ENCODE measurements at places on chromosomes 1 and 21. TPM values are rescaled to one million over a fixed set of nuclear protein-coding genes. Genes with fewer than 3 reads are reported as not detected.

GRCh38 chr1:236066828-236067386 lies 2.0 kb upstream of the NID1 start:
- H3K4me3 ChIP-seq: no peak overlapping the region
- DNase-seq: no peak
- H3K4me1 ChIP-seq: peaks cover 13% of the 10 kb centered on the region
- no peak overlapping the region for H3K27ac ChIP-seq

DNA sequence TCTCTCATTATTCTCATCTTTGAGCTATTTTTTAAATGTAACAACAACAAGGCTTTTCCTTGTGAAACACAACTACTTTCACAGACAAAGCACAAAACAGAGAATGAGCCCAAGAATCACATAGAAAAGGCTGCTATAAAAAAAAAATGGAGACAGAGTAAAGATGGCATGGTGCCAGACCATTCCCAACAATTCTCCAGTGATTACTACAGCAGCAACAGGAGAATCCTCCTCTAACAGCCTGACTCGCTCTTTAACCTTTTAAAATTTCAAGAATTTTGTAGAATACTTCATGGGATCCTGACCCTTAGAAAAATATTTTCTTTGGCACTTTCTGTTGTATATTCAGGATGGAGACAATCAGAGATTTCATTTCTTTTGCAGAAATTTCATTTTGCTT lies 3.8 kb upstream of the BCAS2 start:
- DNase-seq: no peak
- H3K27ac ChIP-seq: peak overlapping the region; percentile 53
- no peak overlapping the region for H3K4me3 ChIP-seq
- H3K4me1 ChIP-seq: peaks cover 27% of the 10 kb centered on the region
- no peaks in the 10 kb centered on the region for H3K36me3 ChIP-seq

GRCh38 chr1:66752000-66752592 lies at the start of gene DYNLT5:
Gene DYNLT5 (plus strand): TSS chr1:66752459. CDS start chr1:66754659, 2,200 bp downstream.
- H3K4me3 ChIP-seq: peak within 1 kb of the TSS; percentile 77
- peaks cover 13% of the 10 kb centered on the region for H3K4me1 ChIP-seq
- no peak within 1 kb of the TSS for H3K27ac ChIP-seq
- H3K27me3 ChIP-seq: peaks cover 64% of the 10 kb centered on the region
- peak; percentile 46 for DNase-seq
- no peaks in the 10 kb centered on the region for H3K36me3 ChIP-seq

DNA sequence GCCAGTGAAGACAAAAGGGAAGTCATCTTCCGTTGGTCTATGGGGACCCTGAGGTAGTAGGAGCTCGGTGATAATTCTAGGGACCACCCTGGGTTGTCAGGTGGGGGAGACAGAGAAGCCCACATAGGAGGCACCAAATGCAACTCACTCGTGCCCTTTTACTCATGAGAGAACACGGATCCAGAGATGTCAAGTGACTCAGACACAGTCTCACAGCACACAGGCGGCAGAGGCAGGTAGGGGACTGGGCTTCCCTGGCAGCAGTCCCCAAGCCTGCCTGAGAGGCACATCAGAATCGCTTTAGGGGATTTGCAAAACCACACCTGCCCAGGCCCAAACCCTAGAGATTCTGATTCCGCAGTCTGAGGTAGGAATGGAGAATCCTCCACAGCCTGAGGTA lies 31.3 kb upstream of the RUNX3 start:
- no peak overlapping the region for H3K4me3 ChIP-seq
- H3K36me3 ChIP-seq: no peaks in the 10 kb centered on the region
- H3K27me3 ChIP-seq: peaks cover 6% of the 10 kb centered on the region
- no peak for DNase-seq

DNA sequence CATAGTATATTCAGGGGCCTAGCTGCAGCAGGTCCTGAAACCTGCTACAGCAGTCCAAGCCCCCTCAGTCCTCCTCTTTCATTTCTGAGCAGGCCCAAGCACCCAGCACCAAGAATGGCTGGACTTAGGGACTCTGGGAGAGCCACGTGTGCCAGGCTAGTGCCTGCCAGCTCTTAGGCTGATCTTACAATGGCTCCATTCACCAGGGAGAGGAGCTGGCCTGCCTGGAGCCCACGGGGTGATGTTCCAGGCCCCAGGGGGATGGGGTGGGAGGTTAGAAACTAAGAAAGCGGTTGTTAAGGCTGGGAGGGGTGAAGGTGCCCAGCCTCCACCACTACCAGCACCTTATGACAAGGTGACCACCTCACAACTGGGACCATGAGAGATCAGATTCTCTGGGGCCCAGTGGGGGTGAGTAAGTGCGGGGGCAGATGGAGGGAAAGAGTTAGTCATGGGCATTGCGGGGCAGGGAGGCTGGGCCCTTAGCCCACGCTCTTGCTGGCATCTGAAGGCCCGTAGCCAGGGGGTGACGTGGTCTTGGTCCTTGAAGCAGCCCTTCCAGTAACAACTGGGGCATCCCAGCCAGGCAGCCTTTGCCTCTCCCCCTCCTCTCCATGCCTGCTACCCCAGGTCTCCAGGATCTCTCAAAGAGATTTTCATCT lies 30.3 kb upstream of the CLIC4 start:
- H3K36me3 ChIP-seq: no peaks in the 10 kb centered on the region
- H3K4me1 ChIP-seq: no peaks in the 10 kb centered on the region
- H3K27me3 ChIP-seq: no peaks in the 10 kb centered on the region

Gene GPR89A
- 31.5 TPM for total RNA-seq

Gene RORC
- total RNA-seq: not detected

- H3K4me1 ChIP-seq: peaks cover 19% of the 10 kb centered on the region
- H3K4me3 ChIP-seq: no peak overlapping the region
- H3K27me3 ChIP-seq: peaks cover 37% of the 10 kb centered on the region
Measured at GRCh38 chr1:7539769-7540175, 231.3 kb upstream of the VAMP3 start.

DNA sequence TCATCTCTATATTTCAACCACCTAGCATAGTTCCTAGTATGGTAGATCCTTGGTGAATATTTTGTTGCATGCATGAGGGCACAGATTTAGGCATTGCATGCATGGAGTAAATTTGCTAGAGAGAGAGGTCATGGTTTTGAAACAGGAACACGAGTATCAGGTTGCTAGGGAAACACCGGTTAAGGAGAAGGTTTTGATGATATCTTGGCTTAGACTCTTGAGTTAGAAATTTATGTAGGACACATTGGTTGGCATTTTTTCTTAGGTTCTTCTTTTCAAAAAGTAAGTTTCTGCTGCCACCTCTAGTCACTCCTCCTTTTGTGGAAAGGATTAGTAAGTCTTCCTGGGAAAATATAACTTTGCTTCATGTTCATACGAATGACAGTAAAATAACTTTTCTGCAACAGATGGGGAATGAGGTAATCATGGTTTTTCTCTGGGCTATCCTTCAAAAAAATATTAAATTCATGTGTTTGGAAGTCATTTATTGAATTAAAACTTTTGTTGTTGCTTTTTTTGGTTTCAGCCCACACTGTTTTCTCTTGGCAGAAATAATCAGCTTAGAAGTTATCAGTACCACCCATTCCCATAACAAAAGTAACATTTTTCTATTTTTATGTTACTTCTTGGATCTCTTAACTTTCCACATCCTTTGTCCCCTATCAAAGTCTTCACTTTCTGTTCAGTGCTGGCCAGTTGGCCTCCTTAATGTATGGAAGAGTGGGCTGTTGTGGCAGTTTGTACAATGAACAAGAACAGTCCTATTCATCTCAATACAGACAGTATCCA lies 97.3 kb downstream of the PLA2G4A start:
- H3K27ac ChIP-seq: peak overlapping the region; percentile 10
- H3K4me3 ChIP-seq: no peak overlapping the region
- no peaks in the 10 kb centered on the region for H3K27me3 ChIP-seq
- DNase-seq: no peak
- H3K4me1 ChIP-seq: peaks cover 34% of the 10 kb centered on the region

Gene DYRK3
- 4.6 TPM for total RNA-seq

GRCh38 chr21:45146801-45147200 lies 72.4 kb downstream of the ADARB1 start:
- DNase-seq: peak; percentile 13
- H3K36me3 ChIP-seq: peaks cover 6% of the 10 kb centered on the region
- H3K27me3 ChIP-seq: no peaks in the 10 kb centered on the region
- no peak overlapping the region for H3K4me3 ChIP-seq

- H3K27me3 ChIP-seq: no peaks in the 10 kb centered on the region
- H3K4me1 ChIP-seq: peaks cover 28% of the 10 kb centered on the region
- DNase-seq: no peak
Measured at GRCh38 chr21:39181205-39181818, 1.9 kb downstream of the PSMG1 start.

Gene OR10J5
- not detected for total RNA-seq

Gene OR2M3
- not detected for total RNA-seq

DNA sequence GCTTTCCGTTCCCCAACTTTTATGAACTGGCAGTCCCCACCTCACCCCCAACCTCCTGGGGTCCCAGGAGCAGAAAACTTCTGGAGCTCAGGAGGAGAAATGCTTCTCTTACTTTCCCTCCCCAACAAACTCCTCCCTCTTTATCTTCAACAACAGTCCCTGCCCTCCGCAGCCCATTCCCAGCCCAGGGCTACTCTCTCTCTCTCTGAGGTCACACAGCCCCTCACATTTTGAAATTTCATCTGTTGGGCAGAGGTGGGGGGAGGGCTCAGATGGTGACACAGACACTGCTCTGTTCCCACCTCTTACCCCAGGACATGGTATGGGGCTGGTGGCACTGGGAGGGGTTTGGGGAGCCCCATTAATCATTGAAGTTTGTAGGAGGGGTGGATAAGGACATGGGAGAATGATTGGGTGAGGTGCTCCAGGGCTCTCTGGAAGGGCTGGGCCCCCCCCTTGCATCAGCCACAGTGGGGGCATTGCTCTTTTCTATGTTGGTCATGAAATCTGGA lies 6.0 kb downstream of the PIK3CD start:
- no peaks in the 10 kb centered on the region for H3K36me3 ChIP-seq
- H3K4me3 ChIP-seq: no peak overlapping the region
- peaks cover 37% of the 10 kb centered on the region for H3K27me3 ChIP-seq
- no peak overlapping the region for H3K27ac ChIP-seq
- DNase-seq: no peak

- no peak overlapping the region for H3K4me3 ChIP-seq
- no peak for DNase-seq
- H3K4me1 ChIP-seq: peaks cover 3% of the 10 kb centered on the region
Measured at GRCh38 chr1:111559736-111560279, 56.4 kb upstream of the ADORA3 start.

DNA sequence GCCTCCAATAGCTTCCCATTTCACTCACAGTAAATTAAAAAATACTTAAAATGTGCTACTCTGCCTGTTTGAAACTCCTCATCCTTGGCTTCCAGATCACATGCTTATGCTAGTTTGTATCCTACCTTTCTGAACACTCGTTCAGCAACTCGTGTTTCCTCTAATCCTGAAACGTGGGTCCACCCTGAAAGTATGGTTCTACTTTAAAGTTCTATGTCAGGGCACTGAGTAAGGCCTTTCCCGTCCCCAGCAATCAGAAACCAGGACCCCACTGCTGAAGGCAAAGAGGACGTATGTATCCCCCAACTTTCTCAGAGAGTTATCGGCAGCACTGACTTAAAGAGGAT lies 419 bp upstream of the TSEN15 start:
- peaks cover 11% of the 10 kb centered on the region for H3K36me3 ChIP-seq
- peaks cover 32% of the 10 kb centered on the region for H3K4me1 ChIP-seq
- H3K27ac ChIP-seq: peak overlapping the region; percentile 98
- peak overlapping the region; percentile 99 for H3K4me3 ChIP-seq
- H3K27me3 ChIP-seq: peaks cover 1% of the 10 kb centered on the region

DNA sequence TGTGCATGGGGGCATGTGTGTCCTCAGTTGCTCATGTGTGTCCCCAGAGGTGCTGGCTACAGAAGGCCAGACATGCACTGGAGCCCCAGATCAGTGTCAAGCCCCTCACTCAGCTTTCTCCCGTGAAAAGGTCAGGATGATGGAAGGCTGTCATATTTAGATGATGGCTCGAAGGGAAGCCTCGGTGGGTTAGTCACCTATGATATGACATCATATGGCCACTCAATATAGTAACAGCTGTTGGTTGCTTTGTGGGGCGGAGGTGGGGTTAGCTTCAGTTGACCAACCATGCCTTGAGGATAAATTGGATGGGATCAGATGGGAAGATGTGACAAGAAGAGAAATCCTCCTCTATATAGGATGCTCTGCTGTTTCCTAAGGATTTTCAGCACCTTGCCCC lies 43.5 kb upstream of the ATF3 start:
- no peaks in the 10 kb centered on the region for H3K27me3 ChIP-seq
- H3K27ac ChIP-seq: no peak overlapping the region
- H3K4me1 ChIP-seq: peaks cover 22% of the 10 kb centered on the region
- H3K36me3 ChIP-seq: no peaks in the 10 kb centered on the region
- no peak overlapping the region for H3K4me3 ChIP-seq

- no peak overlapping the region for H3K4me3 ChIP-seq
- H3K36me3 ChIP-seq: no peaks in the 10 kb centered on the region
- H3K4me1 ChIP-seq: peaks cover 8% of the 10 kb centered on the region
- H3K27me3 ChIP-seq: peaks cover 3% of the 10 kb centered on the region
- no peak for DNase-seq
Measured at GRCh38 chr1:239739919-239740318, 351.8 kb upstream of the FMN2 start.

Gene KRTAP21-1
- total RNA-seq: not detected

Gene COX20
- total RNA-seq: 29.3 TPM

DNA sequence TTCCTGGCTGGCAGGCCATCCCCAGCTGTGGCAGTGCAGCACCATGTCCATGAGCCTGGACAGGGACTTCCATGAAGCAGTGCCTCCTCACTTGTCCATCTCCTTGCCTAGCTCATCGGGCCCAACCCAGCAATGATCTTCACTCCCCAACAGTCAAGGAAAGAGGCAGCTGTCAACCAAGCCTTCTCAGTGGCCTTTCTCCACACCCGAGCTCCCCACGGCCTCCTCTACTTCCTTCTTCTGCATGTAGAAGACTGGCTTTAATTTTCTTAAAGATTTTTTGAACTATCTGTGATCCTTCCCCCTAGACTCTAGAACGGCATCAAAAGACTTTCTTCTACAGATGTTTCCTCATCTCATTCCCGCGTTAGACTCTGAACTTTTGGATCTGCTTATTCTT lies 65.5 kb upstream of the COA6 start:
- H3K4me3 ChIP-seq: no peak overlapping the region
- H3K36me3 ChIP-seq: no peaks in the 10 kb centered on the region

DNA sequence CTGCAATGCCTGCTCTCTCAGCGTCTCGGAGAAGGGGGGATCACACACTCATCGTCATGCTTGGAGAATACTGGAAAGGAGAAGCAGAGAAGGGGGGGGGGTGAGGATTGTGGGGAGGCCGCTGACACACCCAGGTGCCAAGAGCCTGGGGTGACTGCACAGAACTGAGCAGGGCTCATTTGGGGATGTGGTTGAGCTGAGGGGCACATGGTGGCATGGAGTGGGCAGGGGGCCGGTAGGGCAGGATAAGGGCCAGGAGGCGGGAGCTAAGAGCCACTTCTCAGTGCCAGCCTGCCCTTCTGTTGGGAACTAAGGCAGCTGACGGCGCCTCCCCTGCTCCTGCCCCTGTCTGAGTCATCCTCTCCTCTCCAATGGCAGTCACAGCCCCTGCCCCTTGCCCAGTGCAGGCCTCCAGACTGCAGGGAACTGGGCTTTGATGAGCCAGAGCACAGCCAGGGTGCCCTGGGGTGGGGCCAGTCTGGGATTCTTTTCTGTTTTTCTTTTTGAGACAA lies 27.2 kb downstream of the MRPL37 start:
- no peaks in the 10 kb centered on the region for H3K27me3 ChIP-seq
- no peak for DNase-seq
- no peak overlapping the region for H3K27ac ChIP-seq
- H3K4me1 ChIP-seq: peaks cover 9% of the 10 kb centered on the region

Gene SLFNL1
- total RNA-seq: 1.2 TPM

- H3K4me3 ChIP-seq: no peak overlapping the region
- peak; percentile 49 for DNase-seq
- no peaks in the 10 kb centered on the region for H3K36me3 ChIP-seq
- no peaks in the 10 kb centered on the region for H3K27me3 ChIP-seq
- H3K4me1 ChIP-seq: peaks cover 8% of the 10 kb centered on the region
- H3K27ac ChIP-seq: no peak overlapping the region
Measured at GRCh38 chr1:116724765-116725375, 29.4 kb upstream of the CD2 start.
